ENCODE measurements at places on chromosomes 3 and 15. TPM values are rescaled to one million over a fixed set of nuclear protein-coding genes. Genes with fewer than 3 reads are reported as not detected.

Gene LRRC3B
- not detected for total RNA-seq

Gene HCN4
- not detected for total RNA-seq

Gene LRRC31
- total RNA-seq = not detected

Gene SLCO2A1
- total RNA-seq = 0.43 TPM

Gene GABRR3
- total RNA-seq = not detected

Gene C3orf49
- not detected for total RNA-seq

Gene DISP2
- total RNA-seq = under 0.01 TPM

Gene CCR3
- not detected for total RNA-seq

Gene EIF4E3
- 0.64 TPM for total RNA-seq

Gene DUOXA2
- total RNA-seq = not detected

Gene CD80
- total RNA-seq = not detected

Gene GPR160
- under 0.01 TPM for total RNA-seq

Gene NPTN
- total RNA-seq = 146 TPM

Gene ADGRG7
- not detected for total RNA-seq

Gene LSM3
- 5.5 TPM for total RNA-seq

Gene CNTN6
- 0.97 TPM for total RNA-seq

Gene EIF3J
- 52.2 TPM for total RNA-seq

Gene CPN2
- total RNA-seq = not detected

Gene USP50
- 1.3 TPM for total RNA-seq

Gene ZNF660
- total RNA-seq = 2.9 TPM

Gene MRPL46
- total RNA-seq = 18.6 TPM

Gene PRSS50
- not detected for total RNA-seq

Gene HSPBAP1
- 6.4 TPM for total RNA-seq

Gene RAD54L2
- 26.3 TPM for total RNA-seq

Gene NR1I2
- under 0.01 TPM for total RNA-seq

Gene TEX55
- not detected for total RNA-seq

Gene MRPS25
- total RNA-seq = 12.6 TPM

Gene CPNE9
- total RNA-seq = not detected

Gene TIMMDC1
- total RNA-seq = 58.7 TPM

Gene RASGRF1
- total RNA-seq = 0.43 TPM

Gene PLA2G4F
- total RNA-seq = not detected

Gene HESX1
- total RNA-seq = not detected

Gene LOXL1
- 99.9 TPM for total RNA-seq

Gene SENP8
- total RNA-seq = 2.6 TPM

Gene MYEF2
- total RNA-seq = 6.9 TPM

Gene ARL14
- not detected for total RNA-seq
